ENCODE measurements at places on chromosomes 6 and 20.

GRCh38 chr6:143141442-143141841 is 80.8 kb downstream of the AIG1 start:
- DNase-seq = no peak

- DNase-seq = no peak
These were observed 113.2 kb downstream of the TMEM170B start for GRCh38 chr6:11650711-11651110.

DNA sequence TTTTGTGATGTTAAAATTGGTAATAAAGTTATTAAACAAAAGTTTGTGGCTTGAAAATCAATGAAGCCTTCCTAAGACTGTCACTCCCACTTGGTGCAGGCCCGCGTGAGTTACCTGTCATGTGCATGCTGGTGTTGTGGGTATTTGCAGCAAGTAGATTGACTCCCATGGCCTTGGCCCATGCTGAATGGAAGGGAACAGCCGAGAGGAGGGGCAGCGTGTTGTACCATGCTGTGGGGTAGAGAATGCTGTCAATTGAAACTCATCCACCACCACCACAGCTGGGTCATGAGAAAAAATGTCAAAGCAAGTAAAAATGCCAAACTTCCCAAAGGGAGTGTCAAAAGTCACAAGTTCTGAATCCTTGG is 12.7 kb upstream of the VNN1 start:
- DNase-seq = no peak

- no peak for DNase-seq
These were observed 548.5 kb downstream of the CD83 start for GRCh38 chr6:14665827-14666724.

GRCh38 chr6:143937668-143937970 is 70.4 kb downstream of the PLAGL1 start:
- DNase-seq = no peak

DNA sequence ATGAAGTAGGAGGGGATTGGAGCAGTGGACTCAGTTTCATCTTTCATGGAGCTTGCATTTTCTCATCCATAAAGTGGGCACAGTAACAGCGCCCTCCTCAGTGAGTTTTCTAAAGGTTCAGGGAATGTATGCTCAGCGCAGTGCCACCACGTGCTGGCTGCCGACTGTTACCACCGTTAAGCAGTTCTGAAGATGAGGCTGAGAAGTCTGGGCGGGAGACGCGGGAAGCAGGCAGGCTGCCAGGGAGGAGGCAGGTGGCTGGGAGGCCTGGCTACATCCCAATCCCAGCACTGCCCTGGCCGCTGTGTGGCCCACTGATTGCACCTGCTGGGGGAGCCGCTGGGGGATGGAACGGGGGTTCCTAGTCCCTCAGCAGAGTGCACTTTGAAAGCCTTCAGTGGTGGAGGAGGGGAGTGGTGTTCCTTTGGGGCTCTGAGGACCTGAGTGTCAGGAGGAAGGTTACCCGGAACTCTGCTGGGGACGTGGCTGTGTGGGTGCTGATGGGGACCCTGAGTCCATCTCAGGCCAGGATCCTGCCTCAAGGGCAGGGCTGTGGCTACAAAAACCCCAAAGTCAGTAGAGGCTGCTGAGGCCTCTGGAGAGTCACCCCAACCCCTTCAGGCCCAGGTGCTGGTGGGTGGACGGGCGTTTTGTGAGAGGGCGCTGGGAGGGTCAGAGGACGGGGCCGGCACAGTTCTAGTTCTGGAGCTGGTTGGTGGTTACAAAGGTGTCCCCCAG is 28.0 kb upstream of the PHACTR3 start:
- no peak for DNase-seq

DNA sequence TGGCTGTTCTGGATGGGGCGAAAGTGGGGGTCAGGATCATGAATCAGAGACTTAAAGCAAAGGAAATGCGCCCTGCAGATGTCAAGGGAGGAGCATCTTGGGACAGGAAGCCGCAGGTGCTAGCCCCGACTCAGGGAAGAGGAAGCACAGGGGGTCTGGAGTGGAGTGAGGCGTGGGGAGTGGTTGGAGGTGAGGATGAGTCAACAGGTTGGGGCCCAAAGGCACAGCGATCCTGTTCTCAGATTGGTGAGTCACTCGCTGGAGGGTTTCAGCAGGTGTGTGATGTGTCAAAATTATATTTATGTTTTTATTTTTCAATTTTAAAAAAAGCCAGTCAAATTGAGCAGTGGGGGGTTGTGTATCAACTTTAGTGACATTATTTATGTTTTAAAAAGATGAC is 19.0 kb downstream of the PACSIN1 start:
- peak; percentile 55 for DNase-seq

DNA sequence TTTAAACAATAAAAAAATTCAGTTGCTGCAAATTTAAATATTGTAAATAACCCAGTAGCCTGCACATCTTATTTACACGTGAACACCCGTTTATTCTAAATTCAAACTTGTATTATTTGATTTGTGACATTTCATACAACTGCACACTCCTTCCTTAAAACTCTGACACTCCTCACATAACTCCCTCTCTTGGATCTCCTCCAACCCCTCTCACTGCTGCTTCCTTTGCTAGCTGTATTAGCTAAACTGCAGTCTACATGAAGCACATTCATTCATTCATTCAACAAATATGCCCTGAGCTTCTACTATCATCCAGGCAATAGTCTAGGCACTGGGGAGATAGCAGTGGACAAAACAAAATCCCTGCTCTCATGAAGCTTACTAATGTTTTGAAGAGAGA is 47.0 kb downstream of the FBXL4 start:
- no peak for DNase-seq

DNA sequence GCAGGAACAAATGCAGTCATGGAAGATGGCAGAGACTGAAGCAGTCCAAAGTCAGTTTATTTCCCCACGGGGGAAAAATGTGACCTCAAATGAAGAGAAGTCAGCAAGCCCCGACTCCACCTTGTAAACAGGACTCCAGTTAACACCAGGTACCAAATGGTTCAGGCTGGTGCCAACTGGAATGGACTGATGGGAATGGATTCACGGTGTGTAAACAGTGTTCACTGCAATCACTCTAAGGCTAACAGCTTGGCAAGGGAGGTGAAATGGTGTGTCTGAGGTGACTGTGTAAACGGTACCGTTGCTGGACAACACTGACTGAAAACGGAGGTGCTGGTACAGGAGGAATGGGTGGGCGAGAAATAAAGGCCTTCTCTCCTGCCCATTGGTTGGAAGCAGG is 12.0 kb downstream of the PLAGL2 start:
- DNase-seq = no peak

- DNase-seq = no peak
These were observed 34.5 kb downstream of the CNBD2 start for GRCh38 chr20:36002855-36003254.

DNA sequence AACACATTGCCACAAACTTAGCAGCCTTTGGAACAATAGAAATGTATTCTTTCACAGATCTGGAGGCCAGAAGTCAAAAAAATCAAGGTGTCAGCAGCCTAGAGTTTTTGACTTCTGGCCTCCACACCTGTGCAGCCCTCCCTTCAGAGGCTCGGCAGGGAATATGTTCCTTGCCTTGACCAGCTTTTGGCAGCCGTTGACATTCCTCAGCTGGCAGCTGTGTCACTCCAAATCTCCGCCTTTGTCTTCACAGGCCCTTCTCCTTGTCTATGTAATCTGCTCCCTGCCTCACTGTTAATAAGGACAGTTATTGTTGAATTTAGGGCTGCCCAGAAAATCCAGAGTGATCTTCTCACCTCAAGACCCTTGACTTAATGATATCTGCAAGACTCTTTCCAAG is 17.2 kb upstream of the AHI1 start:
- DNase-seq = no peak

GRCh38 chr6:124057461-124057860 is 253.8 kb downstream of the NKAIN2 start:
- no peak for DNase-seq

- no peak for DNase-seq
These were observed 435.6 kb upstream of the RUNX2 start for GRCh38 chr6:44892579-44892978.

DNA sequence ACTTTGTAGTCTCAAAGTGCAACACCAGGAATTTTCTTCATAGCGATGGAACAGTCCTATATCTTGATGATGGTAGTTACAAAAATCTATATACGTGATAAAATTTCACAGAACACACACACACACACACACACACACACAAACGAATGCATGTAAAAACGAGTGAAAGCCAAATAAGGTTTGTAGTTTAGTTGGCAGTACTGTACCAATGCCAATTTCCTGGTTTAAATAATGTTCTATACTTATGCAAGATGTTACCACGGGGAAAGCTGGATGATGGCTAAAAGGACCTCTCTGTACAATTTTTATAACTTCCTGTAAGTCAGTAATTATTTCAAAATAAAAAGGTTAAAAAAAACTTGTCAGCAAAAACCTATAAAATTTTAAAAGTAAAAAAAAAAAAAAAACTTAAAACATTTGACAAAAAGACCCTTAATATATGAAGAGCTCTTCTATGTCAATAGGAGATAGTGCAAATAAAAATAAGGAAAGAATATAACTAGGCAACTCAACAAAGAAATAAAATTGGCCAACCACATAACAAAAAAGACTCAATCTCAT is 37.6 kb downstream of the PDSS2 start:
- no peak for DNase-seq

DNA sequence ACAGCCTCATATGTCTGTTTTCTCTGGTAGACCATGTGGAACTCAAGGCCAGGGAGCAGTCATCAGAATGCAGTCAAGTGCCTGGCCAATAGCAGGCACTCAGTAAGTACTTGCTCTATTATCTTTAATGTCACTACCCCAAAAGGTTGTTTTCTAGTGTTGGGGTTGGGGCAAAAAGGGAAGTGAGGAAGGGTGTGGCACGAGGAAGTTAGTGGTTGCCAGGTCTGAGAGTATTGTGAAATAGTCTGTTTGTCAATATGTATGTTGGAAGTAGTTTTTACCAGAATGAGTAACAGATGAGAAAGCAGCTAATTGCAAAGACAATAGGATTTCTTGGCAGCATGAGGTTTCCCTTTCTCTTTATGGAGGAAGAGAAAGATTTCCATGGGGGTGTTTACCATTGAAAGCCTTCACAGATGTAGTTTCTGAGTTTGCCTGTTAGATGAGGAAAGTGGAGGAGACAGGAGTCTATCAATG is 59.5 kb upstream of the ARMH2 start:
- no peak for DNase-seq

DNA sequence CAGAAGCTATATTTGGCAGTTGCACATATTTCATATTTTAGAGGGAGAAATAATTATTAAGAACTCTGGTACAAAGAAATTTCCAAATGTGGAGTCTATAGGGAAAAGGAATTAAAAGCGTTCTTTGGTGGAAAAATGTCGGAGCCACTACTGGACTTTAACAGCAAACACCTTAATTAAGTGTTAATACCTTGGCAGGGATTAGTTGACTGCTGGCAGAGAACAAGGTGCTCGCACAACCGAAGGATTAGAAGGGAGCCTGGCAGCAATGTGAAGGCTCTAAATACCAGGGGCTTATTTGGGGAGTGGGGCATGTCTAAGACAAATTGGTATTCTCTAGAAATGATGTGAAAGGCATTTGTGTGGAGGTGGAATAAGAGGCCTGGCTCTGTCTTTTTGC is 98.9 kb downstream of the PAK5 start:
- no peak for DNase-seq

GRCh38 chr6:159981403-159982245 is 12.7 kb downstream of the IGF2R start:
- DNase-seq = no peak

DNA sequence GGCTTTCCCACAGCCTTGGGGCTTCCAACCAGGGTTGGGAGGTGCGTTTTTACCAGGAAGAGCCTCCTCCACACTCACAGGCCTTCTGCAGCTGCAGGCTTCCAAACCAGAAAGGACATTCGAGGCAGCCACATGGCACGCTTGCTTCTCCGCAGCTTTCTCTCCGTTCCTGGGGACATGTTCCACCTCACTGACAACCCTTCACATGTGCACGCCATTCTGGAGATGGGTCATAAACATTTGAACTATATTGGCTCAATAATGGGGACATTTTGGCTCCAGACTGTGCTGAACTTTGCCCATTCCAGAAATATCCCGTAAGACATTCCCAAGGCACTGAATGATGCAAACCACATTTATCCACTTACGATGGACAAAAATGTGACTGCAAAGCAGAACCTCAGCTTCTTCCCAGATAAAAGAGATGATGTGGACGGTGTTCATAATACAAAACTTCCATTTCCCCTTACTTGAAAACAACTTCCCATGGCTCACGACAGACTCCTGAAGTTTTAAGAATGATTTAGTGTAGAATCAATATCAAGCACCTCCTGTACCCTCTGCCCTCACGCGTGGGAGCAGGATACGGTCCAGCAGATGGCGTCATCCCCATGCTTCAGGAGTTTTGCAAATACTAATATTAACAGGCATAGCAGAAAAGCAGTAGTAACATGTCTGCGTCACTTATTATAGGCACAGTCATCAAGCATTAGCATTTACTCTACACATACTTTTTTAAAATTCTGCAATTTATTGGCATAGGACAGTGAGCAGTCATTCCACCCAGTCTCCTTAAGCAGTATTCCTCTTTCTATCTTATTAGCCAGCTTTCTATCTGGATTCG is 25.4 kb upstream of the FOXF2 start:
- no peak for DNase-seq

DNA sequence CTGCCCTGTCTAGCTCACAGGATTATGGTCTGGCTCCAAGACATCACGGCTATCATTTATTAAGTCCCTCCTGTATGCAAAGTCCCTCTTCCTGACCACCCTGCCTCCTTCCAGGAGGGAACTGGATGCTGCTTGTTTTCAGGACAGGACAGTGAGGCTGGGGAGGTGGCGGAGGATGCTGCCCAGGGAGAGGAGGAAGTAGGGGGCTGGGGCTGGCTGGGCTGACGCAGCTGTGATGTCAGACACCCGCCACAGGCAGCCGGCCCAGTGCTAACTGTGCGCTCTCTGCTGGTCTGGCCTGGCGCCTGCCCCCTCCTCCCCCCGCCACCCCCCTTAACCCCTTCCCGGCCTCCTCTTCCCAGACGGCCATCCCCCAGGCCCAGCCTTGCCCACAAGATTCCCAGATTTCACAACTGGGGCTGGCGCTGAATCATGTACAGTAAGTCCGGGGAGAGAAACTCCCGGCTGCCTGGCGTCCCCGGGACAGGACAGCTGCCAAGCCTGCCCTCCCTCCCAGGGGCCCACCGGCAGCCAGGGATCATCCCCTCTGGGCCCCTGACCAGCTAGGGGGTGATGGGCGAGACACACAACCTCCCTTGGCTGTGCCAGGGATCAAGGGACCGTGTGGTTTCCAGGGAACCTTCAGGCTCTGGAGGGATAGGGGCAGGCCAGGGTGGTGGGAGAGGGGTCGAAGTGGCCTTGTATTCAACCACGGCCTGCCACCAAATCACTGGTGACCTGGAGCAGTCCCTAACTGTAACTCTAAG is 118.1 kb downstream of the CEBPB start:
- DNase-seq = no peak

GRCh38 chr6:4253604-4254231 is 118.3 kb upstream of the ECI2 start:
- DNase-seq = no peak

GRCh38 chr6:74087899-74088298 is 391.9 kb downstream of the CD109 start:
- DNase-seq = no peak
